Stimulated activated CD8-positive, alpha-beta memory T cell treated with anti-CD3 and anti-CD28 coated beads, Interleukin-15, amount 100 ng/mL, for 4 hours (primary cell): ENCODE measurements at places on chromosomes 13 and 19.

- DNase-seq: no peak
Measured at GRCh38 chr13:30289533-30289932, 17.8 kb downstream of the KATNAL1 start.

GRCh38 chr13:27960362-27961226, 8.5 kb downstream of the CDX2 start:
- DNase-seq: no peak

DNA sequence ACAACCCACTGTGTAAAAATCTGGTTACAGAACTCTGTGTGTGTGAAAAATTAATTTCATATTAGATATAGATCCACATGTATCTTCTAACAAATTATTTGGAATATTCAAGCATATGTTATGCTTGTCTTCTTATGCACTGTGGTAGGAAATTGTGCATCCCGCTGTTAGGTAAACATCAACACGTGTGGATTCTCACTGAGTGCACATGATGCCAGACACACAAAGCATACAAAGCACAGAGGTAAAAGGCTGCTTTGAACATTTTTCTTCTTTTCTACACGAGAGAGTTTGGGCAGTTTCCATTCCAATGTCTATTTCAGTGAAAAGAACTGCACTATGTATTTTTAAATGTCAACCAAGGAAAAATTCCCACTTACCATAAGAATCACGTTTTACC, 354.9 kb downstream of the PCDH9 start:
- no peak for DNase-seq

- DNase-seq: no peak
Measured at GRCh38 chr13:107358866-107359265, 790.9 kb upstream of the ARGLU1 start.

DNA sequence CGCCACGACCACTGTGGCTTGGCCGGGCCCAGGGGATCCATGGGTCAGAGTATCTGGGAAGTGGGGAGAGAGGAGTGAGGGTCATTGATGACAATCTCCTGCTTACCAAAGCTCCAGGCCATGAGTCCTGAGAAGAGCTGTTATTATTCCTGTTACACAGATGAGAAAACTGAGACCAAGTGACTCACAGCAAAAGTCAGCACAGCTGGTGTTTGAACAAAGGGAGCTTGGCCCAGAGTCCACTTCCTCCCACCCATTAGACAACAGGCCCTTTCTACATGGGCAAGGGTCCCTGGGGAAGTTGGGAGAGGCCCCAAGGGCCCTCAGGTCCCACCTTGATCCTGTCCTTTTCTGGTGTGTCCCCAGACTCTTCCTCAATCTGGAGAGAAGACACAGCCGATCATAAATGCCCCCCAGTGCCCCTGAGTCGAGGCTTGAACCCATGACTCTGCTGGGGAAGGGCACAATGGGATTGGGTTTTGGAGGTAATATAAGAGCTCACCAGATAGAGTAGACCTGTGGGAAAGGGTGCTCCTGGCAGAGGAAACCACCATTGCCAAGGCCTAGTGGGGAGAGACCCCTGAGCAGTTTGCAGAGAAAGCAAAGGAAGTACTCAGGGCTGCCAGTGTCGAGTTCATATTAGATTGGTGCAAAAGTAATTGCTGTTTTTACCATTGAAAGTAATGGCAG, 6.8 kb downstream of the FUT6 start:
- no peak for DNase-seq

DNA sequence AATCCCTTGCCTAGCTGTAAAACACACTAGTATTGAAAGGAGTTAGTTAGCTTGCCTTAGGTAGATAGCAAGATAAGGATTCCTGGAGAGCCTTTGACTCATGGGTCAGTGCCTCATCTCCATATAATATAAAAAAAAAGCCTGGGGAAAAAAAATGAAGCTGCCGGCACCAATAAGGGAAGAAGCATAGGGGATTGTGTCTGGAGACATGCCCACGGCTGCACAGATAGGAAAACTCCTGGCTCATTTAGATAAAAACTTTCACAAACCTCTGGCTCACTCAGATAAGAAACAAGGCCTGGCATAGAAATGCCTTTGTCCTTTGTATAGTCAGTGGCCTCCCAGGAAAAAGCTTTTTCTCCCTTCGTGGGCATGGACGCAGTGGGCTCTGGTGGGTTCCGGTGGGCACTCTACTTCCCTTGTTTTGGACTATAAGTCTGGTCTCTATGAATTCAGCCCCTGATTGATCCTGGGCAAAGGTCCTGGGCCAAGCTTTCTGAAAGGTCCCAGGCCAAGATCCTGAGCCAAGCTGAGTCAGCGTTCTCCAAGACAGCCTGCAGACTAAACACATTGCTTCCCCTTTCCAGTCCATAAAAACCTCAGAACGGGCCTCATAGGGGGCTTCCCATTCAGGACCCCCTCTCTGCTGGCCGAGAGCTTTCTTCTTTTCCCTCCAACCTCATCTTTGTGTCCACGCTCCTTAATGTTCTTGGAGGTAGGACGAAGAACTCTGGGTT, 4.9 kb upstream of the OR7A17 start:
- DNase-seq: no peak

DNA sequence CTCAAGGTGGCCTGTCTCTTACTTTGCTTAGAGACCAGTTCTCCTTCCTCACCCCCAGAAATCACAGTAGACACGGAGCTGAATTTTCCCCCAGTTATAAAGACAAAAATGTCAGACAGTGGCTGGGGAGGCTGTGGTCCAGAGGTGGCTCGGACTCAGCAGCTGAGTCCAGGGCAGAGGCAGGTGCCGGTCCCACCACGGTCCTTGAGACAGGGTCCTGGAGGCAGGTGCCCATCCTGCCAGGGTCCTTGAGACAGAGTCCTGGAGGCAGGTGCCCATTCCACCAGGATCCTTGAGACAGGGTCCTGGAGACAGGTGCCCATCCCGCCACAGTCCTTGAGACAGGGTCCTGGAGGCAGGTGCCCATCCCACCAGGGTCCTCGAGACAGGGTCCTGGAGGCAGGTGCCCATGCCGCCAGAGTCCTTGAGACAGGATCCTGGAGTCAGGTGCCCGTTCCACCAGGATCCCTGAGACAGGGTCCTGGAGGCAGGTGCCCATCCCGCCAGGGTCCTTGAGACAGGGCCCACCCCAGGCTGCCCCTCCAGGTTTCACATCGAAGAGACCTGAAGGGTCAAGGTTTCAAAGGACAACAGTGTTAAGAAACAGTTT, 23.1 kb downstream of the PEPD start:
- DNase-seq: no peak

GRCh38 chr19:4304538-4305256, at the start of gene FSD1:
FSD1 (plus strand) TSS chr19:4304598; CDS start chr19:4304747, 149 bp downstream.
- peak; percentile 38 for DNase-seq

GRCh38 chr19:32345261-32346207, at the start of gene ZNF507:
ZNF507 (plus strand) TSS chr19:32345610; CDS start chr19:32352831, 7,221 bp downstream.
- DNase-seq: peak; percentile 67

- DNase-seq: no peak
Measured at GRCh38 chr19:23437901-23438300, 42.6 kb upstream of the ZNF91 start.

DNA sequence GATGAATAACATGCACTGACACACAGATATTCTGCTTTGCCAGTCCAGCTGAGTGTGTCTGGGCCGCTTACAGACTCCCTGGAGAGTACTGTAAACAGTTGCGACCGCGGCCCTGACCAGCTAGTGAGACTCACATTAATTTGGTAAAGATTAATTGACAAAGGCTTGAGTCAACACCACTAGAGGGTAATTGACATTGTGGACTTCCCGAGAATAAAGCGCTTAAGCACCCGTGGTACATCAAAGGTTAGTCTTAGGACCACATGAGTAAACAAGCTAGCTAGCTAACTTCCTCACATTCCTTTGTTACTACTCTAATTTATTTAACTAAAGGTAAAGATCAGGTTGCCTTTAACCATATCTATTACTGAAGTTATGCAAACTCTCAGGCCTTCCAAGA, 624.4 kb upstream of the ARGLU1 start:
- DNase-seq: no peak

- no peak for DNase-seq
Measured at GRCh38 chr13:94595001-94595949, 677 bp downstream of the TGDS start.

DNA sequence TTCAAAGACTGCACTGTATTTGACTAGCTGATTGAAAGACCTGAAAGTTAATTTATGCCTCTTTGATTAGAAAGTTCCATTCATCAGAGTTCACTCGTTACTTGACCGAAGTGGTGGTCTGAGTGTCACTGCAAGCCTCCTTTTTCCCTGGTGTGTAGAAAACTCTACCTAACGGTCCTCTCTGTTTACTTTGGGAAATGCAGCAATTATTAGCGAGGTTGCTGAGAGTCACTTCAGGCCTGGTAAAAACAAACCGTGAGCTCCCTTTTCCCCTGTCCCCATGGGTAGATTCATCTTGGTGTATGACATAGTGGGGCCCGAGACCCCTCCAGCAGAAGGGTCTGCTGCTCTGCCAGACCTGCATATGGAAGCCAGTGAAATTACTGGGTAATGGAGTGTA, 126.8 kb upstream of the RNF113B start:
- DNase-seq: no peak

GRCh38 chr19:33339016-33339984, 34.2 kb upstream of the CEBPG start:
- no peak for DNase-seq

- DNase-seq: peak; percentile 19
Measured at GRCh38 chr19:3304871-3305423, 61.4 kb upstream of the NFIC start.

GRCh38 chr13:48043789-48044503, 6.4 kb downstream of the NUDT15 start:
- no peak for DNase-seq

GRCh38 chr13:111976474-111977178, 90.3 kb upstream of the SOX1 start:
- DNase-seq: no peak

GRCh38 chr19:46979126-46980105, 40.2 kb upstream of the NPAS1 start:
- DNase-seq: no peak

DNA sequence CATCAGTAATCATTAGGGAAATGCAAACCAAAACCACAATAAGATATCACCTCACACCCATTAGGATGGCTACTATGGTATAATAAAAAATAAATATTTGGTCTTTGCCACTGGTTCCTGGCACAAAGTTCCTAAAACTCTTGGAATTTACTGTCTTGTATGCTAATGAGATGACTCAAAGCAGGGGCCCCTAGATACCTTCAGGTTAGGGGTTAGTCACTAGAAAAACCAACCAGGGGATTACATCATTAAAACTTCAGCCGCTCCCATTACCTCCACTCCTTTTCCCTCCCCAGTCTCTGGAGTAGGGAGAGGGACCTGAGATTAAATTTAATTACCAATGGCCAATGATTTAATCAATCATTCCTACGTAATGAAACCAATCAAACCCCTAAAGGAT, 49.6 kb downstream of the THSD1 start:
- no peak for DNase-seq

- DNase-seq: no peak
Measured at GRCh38 chr13:99218969-99219368, 18.3 kb downstream of the UBAC2 start.

- DNase-seq: no peak
Measured at GRCh38 chr19:27846944-27847343, 1366.0 kb downstream of the UQCRFS1 start.

DNA sequence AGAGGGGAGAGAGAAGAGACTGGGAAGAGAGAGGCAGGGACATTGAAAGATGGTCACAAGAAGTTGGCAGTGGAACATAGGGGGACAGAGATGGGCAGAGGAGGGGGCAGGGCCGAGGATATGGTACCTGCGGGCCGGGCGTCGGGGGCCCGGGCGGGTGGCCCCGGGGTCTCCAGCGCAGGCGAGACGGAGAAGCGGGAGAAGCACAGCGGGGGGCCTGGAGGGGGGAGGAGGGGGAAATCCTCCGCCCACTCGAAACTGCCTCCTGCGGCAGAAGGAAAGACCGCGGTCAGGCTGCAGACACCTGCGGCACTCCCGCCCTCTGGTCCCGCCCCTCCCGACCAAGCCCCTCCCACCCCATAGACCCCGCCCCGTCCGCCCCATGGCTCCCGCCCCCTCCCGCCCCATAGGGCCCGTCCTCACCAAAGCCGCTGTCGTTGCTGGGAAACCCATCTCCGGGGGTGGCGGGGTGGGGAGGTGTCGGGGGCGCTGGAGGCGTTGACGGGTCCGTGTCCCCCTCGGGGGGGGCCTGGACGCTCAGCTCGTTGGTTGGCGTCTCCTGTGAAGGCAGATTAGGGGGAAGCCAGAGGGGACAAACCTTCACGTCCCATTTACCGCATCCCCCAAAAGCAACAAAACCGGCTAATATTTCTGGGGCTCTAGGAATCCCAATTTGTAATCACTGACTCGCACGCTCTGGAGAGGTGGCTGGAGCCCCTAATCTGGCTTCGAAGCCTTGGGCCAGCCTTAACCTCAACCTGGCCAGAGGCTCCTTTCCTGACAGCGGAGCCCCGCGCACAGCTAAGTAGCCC, 20.4 kb downstream of the LMTK3 start:
- peak; percentile 36 for DNase-seq

DNA sequence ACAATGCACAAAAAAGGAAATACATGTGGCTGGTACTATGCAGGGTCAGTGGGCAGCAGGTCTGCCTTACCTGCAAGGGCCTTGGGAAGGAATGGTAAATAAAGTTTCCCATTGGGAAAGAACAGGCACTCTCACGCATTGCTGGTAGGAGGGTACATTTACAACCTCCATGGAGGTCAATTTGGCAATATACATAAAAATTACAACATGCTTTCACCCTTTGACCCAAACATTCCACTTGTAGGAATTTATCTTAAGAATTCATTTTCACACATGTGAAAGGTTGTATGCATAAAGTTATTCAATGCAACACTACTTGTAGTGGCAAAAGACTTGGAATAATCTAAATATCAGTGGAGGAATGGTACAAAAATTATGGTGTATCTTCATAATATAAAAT, 216.4 kb downstream of the DLEU7 start:
- no peak for DNase-seq

GRCh38 chr13:75739244-75739868, 103.2 kb downstream of the LMO7 start:
- no peak for DNase-seq

- no peak for DNase-seq
Measured at GRCh38 chr13:28707629-28708427, 10.9 kb downstream of the SLC46A3 start.

- peak; percentile 44 for DNase-seq
Measured at GRCh38 chr19:49875857-49876421, 1.2 kb downstream of the AKT1S1 start.

GRCh38 chr13:47337781-47338507, 441.1 kb upstream of the HTR2A start:
- DNase-seq: no peak

DNA sequence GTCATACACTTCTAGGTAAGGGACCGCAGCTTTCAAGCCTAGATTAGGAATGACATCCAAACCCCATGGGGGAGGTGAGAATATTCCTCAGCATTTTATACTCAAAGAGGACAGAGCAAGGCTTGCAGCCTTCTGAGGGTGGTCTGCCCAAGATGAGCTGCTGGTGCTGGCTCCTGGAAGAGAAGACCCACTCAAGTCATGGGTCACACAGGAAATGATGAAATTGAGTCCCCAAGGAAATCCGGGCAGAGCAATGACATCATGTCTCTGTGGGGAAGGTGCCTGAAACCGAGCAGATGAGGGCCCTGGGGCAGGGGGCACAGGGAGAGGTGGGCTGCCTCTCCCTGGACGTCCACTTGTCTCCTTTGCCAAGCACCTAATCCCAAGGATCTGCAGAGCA, 468.7 kb downstream of the TSHZ3 start:
- DNase-seq: no peak
